ENCODE measurements at places on chromosomes 16 and 17.

DNA sequence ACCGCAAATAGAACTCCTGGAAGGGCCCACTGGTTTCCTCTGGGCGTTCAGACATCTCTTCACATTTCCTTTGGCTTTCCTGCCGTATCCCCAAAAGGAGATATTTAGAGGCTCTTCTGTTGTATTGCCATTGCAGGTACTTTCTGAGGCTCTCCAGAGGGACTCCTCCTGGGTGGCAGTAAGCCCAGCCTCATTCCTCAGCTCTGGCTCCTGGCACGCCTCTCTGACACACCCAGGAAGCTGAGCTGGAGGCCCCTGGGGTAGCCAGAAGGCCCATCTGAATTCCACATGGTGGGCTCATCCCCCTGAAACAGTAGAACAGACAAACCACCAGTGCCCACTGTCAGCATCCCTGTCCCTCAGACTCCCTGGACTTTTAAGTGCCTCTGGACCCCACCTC is 206.7 kb downstream of the PARN start:
- no peak for DNase-seq

DNA sequence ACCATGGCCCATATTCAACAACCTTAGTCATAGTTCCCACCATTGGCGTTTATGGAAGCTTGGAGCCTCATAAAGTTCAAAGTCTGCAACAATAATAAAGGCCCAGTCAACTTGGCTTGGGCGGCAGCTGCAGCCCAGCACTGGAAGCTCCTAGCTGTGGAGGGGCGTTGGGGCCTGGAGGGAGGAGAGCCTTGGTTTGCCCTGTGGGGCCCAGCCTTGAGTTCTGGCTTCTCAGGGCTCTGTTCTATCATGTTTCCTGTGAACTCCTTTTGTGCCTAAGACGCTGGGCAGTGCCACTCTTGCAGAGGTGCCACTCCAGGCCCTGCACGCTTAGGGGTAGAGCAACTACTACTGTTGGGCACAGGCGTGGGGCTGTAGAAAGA is 927 bp upstream of the ENGASE start:
- no peak for DNase-seq

GRCh38 chr16:56898847-56899246 is 33.1 kb upstream of the HERPUD1 start:
- DNase-seq = no peak

DNA sequence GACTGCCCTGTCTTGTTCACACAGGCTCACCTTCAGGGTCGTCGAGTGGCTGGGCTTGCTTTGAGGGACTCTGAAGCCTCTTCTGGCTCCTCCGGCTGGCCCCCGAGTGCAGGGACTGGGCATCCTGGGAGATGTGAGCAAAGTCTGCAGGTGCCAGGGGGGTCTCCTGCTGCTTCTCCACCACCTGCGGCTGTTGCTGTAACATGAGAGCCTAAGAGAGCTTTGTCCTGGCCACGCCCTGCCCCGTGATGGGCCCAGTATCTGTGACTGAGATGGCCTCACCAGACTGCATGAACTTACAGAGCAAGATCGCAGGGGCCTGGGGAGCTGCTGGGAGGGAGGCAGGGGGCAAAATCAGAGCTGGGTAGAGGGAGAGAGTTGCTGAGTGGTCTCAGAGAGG is 12.5 kb downstream of the ERN2 start:
- DNase-seq = no peak
